ENCODE measurements at places on chromosomes 16 and 17.

- DNase-seq = no peak
These were observed 11.0 kb downstream of the NATD1 start for GRCh38 chr17:21242026-21242697.

DNA sequence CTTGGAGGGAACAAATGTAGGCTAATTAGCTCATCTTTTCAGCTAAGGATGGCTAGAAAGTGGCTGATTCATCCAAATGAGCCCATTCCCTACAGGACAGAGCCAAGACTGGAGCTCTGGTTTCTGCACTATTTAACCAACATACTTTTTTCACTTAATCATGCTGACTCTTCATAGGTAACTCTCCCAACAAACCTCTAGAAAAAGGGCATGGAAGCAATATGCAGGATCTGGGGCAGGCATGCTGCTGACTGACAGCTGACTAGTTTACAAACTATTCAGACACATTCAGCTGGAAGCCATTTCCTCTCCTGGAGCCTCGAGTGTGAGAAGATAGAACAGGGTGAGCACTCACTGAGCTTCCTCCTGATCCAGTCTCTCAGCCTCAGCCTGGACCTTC lies 6.2 kb downstream of the BECN1 start:
- no peak for DNase-seq

DNA sequence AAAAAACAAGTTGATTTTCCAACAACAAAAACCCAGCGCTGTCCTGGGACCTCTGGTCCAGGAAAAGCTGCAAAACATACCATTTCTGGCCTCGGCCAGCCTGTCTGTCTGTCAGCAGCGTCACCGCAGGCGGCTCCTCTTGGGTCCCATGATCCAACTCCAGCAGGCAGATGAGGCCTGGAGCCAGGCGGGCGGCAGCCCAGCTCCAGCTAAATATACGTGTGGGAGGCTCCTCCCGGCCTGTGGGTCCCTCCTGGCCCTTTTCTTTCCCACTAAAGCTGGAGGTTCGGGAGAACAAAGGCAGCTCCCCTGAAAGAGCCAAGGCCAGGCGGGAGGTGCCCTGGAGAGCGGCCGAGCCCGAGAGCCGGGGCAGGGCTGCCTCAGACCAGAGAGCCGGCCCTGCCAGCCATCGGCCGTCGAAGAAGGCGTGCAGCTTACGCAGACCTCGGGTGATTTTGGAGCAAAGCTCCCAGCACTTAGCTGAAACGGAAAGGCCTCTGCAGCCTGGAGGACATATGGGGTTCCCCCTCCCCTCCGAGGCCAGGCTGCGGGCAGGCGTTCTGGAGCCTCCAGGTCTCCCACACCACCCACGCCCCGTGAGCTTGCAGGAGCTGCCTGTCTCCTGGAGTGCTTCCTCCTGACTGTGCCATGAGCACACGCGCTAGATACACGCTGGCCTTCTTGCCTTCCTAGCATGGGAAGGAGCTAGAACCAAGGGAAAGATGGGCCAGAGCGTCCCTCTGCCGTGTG lies 19.9 kb upstream of the JPH3 start:
- no peak for DNase-seq

GRCh38 chr16:89561884-89562599 lies 1.6 kb downstream of the RPL13 start:
- DNase-seq = no peak

DNA sequence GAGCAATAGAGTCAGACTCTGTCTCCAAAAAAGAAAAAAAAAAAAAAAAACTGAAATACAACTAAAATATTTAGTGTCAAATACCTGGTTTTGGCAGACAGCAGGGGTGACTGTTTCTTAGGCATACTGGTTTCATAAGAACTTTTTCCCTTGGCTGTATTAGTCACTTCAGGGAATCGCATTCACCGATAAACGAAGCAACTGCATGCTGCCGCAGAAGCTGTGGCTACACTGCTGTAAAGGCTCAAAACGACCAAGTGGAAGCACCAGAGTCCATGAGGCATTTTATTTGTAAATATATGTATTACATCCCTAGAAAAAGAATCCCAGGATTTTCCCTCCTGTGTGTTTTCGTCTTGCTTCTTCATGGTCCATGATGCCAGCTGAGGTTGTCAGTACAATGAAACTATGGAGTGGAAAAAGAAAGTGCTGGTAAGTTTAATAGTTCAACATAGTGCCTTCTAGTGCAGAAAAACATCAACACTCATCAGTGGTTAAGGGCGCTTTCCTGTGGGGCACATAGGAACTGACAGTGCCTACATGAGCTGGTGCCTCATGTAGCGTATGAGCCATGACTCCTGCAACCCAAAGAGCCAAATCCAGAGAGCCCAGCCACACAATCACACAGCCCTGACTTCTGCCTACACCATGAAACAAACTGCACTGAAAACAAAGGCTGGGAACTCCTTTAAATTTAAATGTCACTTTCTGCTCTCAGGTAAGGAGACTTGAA lies 7.3 kb downstream of the RPS15A start:
- DNase-seq = no peak

GRCh38 chr16:20899071-20899470 lies 1.1 kb downstream of the DCUN1D3 start:
- no peak for DNase-seq

DNA sequence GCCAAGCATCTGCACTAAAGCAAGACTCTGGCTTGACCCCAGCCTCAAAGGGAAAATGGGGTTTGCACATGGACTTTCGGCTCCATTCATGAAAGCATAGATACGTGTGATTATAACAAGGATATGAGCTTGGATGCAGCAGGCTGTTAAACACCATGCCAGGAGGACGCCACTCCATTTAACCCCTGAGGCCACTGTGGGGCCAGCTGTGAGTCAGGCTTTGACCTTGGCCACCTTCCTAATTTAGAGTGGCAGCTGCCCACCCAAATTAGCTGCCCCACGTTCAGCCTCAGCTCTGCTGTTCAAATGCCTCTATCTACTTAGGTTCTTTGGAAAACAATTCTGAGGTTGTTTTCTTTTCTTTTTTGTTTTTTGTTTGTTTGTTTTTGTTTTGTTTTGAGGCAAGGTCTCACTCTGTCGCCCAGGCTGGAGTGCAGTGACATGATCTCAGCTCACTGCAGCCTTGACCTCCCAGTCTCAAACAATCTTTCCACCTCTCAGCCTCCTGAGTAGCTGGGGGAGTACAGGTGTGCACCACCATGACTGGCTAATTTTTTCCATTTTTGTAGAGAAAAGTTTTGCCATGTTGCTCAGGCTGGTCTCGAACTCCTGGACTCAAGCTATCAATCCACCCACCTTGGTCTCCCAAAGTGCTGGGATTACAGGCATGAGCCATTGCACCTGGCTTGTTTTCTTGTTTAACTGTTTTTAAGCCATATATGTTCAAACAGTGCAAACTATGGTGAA lies 23.2 kb upstream of the KIFC3 start:
- DNase-seq = no peak

- no peak for DNase-seq
These were observed 33.3 kb downstream of the HELZ start for GRCh38 chr17:67211742-67212141.

- no peak for DNase-seq
These were observed 25.8 kb downstream of the YPEL2 start for GRCh38 chr17:59357219-59357697.

DNA sequence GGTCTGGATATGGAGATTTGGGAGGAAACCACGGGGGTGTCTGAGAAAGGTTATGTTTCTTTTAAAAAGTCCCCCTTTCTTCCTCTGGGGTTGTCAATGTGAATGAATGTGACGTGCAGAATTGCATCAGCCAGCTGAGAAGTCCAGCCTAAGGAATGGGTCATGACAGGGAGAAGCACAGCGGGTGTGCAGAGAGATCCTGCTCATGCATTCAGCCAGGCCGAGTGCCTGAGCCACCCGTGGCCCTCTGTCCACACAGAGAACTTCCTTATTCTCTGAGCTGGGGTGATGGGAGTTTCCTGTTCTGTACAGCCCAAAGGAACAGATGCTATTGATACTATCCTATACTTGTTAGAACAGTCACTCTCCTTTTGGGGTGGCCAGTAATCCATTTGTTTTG lies 117.9 kb downstream of the CPPED1 start:
- DNase-seq = no peak

DNA sequence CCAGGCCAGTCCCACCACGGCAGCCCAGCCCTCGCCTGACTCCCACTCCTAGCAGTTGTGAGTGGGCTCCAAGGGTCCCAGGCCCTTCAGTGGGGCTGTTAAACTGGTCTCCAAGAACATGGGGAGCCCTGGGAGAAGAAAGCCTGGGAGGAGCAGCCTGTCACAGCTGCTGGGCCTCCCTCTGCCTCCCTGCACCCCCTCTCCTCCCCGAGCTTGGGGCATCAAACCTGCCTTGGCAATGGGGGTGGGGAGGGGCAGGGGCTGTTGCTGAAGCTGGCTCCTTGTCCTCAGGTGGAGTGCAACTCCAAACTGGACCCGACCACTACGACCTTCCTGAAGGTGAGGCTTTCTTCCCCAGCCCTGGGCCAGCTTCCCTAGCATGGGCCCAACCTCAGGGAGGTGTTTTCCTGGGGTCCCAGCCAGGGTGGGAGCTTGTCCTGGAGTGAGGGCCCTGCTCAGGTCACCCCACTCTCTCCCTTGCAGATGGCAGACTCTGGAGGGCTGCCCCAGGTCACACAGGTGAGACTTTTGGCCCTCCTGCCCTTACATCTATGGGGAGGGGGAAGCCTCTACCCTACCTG lies 6.6 kb upstream of the SETD6 start:
- no peak for DNase-seq

GRCh38 chr17:42107597-42108576 lies 4.6 kb downstream of the DHX58 start:
- DNase-seq = peak; percentile 85

GRCh38 chr17:4691686-4692085 lies 12.3 kb downstream of the PELP1 start:
- no peak for DNase-seq

- no peak for DNase-seq
These were observed 132.2 kb downstream of the IRF8 start for GRCh38 chr16:86031141-86031678.

DNA sequence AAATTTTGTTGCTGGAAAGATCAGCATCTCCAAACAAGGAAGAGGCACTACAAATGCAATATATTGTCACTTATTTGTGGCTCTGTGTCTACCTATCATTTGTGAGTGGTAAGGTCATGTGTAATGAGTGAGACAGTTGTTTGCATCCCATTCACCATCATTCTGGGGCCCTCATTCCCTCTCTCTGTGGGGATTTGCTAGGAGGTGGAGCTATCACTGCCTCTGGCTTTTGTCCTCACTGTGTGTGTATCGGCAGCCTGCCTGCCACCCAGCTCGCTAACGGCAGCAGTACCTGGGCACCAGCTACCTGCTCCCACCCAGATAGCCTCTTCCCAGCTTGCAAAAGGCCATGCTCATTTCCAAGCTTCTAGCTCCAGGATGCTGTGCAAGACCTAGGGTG lies 379.2 kb upstream of the ZFHX3 start:
- no peak for DNase-seq

DNA sequence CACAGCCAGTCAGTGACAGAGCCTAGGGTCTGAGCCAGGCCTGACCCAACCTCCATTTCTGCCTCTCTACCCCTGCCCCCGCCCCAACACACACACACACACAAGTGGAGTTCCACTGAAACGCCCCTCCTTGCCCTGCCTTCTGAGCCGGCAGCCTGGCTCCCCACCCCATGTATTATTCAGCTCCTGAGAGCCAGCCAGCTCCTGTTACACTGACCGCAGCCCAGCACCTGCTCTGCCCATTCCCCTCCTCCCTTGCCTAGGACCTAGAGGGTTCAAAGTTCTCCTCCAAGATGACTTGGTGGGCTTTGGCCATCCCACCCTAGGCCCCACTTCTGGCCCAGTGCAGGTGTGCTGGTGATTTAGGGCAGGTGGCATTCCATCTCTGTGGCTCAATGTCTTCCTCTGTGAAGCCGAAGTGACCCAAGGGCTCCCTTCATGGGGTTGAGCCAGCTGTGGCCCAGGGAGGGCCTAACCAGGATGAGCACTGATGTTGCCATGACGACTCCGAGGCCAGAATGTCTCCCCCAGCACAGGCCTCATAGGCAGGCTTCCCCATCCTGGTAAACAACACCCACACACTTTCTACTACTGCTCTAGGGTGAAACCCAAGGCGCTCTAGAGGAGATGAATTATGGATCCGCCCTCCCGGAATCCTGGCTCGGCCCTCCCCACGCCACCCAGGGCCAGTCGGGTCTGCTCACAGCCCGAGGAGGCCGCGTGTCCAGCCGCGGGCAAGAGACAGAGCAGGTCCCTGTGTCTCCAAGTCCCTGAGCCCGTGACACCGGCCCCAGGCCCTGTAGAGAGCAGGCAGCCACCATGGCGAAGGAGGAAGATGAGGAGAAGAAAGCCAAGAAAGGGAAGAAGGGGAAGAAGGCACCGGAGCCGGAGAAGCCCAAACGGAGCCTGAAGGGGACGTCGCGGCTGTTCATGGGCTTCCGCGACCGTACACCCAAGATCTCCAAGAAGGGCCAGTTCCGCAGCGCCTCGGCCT lies 9.7 kb downstream of the MYO15A start:
- DNase-seq = no peak

GRCh38 chr16:7316281-7316888 lies 16.3 kb upstream of the RBFOX1 start:
- no peak for DNase-seq

DNA sequence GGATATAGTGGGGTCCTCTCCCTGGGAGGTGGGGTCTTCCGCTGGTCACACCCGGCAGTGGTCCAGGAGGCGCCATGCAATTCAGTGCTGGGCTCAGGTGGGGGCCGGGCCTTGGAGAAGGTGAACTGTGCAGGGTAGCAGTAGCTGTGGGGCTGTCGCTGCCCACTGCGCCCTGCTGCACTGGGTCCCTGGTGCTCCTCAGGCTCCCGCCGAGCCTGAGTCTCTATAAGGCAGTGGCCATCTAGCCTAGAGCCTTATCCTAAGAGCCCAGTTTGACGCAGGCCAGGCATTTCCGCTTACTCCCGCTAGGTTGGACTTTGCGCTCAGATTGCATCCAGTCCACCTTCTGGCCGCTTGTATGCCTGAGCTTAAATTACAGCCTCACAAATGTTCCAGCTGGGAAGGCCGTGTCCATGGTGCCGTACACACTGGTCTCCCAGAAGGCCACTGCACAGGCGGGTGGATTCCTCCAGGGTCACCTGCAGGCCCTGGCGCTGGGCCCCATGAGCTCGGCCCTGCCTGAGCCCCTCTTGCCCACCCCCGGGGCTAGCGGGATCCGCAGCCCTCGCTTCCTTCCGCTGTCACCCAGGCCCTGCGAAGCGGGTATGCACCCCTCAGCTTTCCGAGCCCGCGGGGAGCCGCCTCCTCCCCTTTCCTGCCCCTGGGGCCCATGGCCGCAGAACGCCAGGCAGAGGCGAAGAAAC lies 1762.2 kb downstream of the TP53TG3F start:
- DNase-seq = no peak

Data from Jurkat, Clone E6-1 (cell line).